ENCODE measurements at places on chromosomes 11 and 22. TPM values are rescaled to one million over a fixed set of nuclear protein-coding genes. Genes with fewer than 3 reads are reported as not detected.

DNA sequence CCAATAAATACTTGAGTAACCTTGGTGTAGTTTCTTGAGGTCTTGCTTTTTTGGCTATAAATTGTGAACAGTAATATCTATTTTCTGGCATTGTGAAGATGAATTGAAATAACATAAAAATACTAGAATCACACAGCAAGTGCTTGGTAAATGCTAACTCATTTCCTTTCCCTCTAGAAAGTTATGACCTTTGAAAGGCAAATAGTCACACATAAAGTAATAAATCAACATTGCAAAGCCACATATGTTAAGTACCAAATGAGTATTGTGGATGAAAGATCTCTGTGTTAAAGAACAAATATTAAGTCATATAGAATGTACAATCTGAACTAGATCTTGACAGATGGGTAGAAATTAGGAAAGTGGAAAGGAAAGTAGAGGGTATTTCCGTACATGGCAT is 559.6 kb upstream of the CCDC90B start:
- H3K27ac ChIP-seq = no peak overlapping the region
- no peaks in the 10 kb centered on the region for H3K4me1 ChIP-seq

GRCh38 chr11:47185305-47186075 is 744 bp downstream of the PACSIN3 start:
- no peak for DNase-seq
- H3K27me3 ChIP-seq = peaks cover 34% of the 10 kb centered on the region
- no peaks in the 10 kb centered on the region for H3K36me3 ChIP-seq
- peaks cover 19% of the 10 kb centered on the region for H3K4me1 ChIP-seq
- no peak overlapping the region for H3K4me3 ChIP-seq
- no peak overlapping the region for H3K27ac ChIP-seq

DNA sequence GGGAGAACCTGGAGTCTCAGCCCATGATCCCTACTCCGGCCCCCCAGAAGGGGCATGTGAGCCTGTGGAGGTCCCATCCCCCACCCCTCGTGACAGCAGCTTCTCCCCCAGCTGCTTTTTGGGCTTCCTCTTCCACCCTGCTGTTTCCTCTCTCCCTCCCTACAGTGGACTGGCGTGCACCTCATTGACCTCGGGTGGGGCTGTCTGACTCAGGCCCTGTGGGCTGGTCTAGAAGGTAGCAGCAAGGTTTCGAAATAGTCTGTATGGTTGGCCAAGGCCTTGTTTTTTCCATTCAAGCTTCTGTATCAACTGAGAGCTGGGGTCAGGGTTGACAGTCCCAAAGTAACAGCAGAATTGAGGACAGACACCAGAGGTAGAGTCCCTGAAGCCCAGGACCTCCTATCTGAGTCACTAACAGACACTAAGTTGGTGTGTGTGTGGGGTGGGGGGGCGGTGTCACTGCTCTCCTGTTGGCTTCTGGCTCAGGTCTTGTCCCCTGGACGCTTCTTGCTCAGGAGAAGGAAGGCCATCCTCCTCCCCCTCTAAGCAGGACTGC is 7.7 kb downstream of the SLC37A2 start:
- H3K27ac ChIP-seq = peak overlapping the region; percentile 54
- H3K4me3 ChIP-seq = no peak overlapping the region
- peak; percentile 10 for DNase-seq
- no peaks in the 10 kb centered on the region for H3K36me3 ChIP-seq

DNA sequence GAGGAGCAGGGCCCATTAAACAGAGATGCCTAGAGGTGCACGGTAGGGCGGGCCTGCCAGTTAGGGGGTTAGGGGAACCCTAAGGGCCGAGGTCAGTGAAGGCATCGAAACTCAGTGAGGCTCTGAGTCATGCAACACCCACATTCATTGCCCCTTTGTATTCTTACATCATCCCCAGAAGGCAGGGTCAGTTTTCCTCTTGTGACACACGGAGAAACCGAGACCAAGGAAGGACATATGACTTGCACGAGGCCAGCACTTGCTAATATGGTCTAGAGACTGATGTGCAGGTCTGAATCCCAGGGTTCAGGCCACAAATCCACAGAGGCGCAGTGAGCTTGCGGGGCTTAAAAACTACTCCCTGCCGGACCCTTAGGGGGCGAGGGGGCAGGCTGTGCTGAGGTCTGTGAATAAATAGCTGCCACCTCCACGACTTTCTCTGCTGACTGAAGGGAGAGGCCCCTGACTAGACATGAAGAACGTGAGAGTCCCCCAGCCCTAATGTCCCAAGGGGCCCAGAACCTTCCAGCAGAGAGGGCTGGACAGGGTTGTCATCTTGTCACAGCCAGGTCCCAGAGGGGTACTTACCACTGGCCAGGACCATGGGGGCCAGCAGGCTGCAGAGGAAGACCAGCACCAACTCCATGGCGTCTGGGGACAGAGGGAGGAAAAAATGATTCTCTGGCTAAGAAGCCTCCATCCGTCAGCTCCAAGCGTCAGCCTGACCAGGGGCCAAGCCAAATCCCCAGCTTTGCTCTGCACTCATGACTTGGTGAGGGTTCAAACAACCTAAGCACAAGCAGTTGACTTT is 17.8 kb upstream of the FXYD2 start:
- H3K4me3 ChIP-seq = no peak overlapping the region
- H3K4me1 ChIP-seq = peaks cover 30% of the 10 kb centered on the region
- DNase-seq = no peak
- H3K36me3 ChIP-seq = no peaks in the 10 kb centered on the region
- H3K27ac ChIP-seq = peak overlapping the region; percentile 23
- H3K27me3 ChIP-seq = no peaks in the 10 kb centered on the region

GRCh38 chr22:46033256-46034200 is 56.6 kb upstream of the WNT7B start:
- no peak overlapping the region for H3K4me3 ChIP-seq
- no peaks in the 10 kb centered on the region for H3K27me3 ChIP-seq
- no peak overlapping the region for H3K27ac ChIP-seq
- no peak for DNase-seq
- H3K4me1 ChIP-seq = peaks cover 14% of the 10 kb centered on the region

DNA sequence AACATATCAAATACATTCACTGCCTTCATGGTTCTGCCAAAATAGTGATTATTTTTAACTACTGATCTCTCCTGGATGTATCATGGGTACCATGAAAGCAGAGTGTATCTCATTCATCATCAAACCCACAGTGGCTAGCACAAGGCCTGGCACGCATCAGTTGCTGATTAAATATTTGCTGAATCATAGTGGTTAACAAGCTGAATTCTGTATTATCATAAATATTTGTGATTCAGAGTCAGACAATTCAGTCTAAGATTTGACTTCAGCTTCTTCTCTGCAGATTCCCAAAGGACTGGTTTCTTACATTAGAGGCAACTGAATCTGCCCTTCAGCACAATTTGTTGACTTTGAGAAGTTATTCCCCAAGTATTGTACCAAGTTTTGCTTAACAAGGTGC is 715.8 kb upstream of the LRRC4C start:
- H3K27me3 ChIP-seq = no peaks in the 10 kb centered on the region
- H3K36me3 ChIP-seq = no peaks in the 10 kb centered on the region
- H3K4me1 ChIP-seq = no peaks in the 10 kb centered on the region
- no peak overlapping the region for H3K27ac ChIP-seq
- no peak for DNase-seq

DNA sequence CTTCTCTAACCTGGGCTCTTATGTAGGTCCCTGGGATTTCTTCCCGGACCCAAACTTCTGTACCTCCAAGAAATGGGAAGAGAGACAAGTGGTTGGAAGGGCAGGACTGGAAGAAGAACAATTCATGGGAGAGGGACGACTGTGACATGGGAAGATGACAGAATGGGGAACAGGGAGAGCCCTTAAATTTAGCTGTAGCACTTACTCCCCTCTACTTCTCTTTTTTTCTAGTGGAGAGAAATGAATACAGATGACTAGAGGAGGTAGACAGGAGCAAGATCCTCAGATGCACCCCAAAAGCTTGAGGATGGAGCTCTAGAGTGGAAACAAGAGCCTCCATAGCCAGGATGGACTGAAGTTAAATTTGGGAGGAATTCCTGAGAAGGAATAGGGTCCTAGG is 2.3 kb downstream of the RHOG start:
- no peaks in the 10 kb centered on the region for H3K36me3 ChIP-seq
- H3K4me3 ChIP-seq = peak overlapping the region; percentile 77
- no peaks in the 10 kb centered on the region for H3K27me3 ChIP-seq
- peak overlapping the region; percentile 84 for H3K27ac ChIP-seq
- DNase-seq = no peak
- peaks cover 75% of the 10 kb centered on the region for H3K4me1 ChIP-seq

The APIP gene
- 6.6 TPM for total RNA-seq

The DEPDC7 gene
- total RNA-seq = 1.8 TPM

The PRR33 gene
- 0.14 TPM for total RNA-seq
